Hepatocyte (in vitro differentiated cells): ENCODE measurements at places on chromosomes 7 and 10.

DNA sequence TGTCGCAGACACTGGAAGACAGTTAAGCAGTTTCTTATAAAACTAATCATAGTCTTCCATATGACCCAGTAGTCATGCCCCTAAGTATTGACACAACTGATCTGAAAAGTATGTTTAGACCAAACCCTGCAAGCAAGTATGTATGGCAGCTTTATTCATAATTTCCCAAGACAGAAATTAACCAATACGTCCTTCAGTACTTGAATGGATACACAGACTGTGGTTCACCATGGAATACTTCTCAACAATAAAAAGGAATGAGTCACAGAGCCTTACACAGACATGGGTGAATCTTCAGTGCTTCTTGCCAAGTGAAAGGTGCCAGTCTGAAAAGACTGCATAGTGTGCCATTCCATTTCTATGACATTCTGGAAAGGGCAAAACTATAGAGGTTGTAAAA is 50.2 kb upstream of the AKR1E2 start:
- DNase-seq: no peak

GRCh38 chr7:96303686-96304443 is 18.0 kb downstream of the SLC25A13 start:
- DNase-seq: no peak

DNA sequence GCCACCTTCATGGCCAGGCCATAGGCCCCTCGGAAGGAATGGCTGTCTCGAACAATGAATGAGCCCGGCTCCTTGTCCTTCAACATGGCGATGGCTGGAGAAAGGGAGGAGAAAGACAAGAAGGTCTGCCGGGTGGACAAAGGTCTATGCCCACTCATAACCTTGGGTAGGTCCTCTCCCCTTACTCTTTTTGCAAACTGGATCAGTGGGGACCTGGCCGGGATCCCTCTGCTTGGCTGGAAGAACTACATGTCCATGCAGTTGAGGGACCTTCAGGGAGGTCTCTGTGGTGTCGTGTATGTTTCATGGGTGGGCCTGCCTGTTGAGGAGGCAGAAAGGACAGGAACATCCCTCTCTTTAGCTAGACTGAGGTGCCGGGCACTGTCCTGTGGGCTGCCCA is 284.8 kb downstream of the TNS3 start:
- no peak for DNase-seq

DNA sequence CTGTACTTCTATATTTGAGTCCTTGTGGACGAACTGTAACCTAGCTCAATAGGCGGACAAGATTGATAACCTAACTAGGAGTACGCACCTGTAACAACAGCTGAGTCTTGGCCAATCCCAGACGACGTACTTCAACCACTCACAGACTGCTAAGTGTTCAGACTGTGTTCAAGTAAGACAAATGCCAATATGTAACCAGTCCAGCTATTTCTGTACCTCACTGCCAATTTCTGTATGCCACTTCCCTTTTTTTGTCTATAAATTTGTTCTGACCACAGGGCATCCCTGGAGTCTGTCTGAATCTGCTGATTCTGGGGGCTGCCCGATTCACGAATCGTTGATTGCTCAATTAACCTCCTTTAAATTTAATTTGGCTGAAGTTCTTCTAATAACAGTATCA is 32.2 kb downstream of the HACD1 start:
- DNase-seq: no peak

GRCh38 chr7:73703757-73704639 is 15.5 kb downstream of the STX1A start:
- peak; percentile 73 for DNase-seq
